Activated CD8-positive, alpha-beta memory T cell treated with anti-CD3 and anti-CD28 coated beads for 1 hour (primary cell): ENCODE measurements at places on chromosomes 1 and 21.

- no peak for DNase-seq
These were observed 39.1 kb upstream of the NHLH2 start for GRCh38 chr1:115879977-115880376.

- no peak for DNase-seq
These were observed 6.0 kb downstream of the S100B start for GRCh38 chr21:46598581-46599572.

GRCh38 chr1:38587766-38588165, 271.8 kb downstream of the RRAGC start:
- no peak for DNase-seq

GRCh38 chr1:192805832-192806323, 3.0 kb upstream of the RGS2 start:
- DNase-seq = no peak

DNA sequence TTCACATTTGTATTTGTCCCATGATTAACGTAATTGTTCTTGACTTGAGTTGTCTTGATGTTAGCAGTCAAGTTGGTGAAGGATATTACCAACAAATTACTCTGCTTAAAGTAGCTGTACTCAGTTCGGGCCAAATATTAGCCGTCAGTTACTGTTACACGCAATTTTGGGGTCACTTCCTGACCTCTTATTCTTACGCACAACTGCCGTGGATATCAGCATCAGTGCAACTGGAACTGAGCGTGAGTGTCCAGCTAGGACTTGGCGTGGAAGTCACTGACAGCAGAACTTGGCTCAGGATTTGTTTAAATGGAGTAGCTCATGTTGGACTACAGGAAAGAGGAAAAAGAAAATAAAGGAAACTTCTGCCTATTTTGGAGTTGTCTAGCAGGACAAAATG, 56.4 kb downstream of the ADAMTS1 start:
- no peak for DNase-seq

GRCh38 chr1:89754518-89754917, 66.3 kb upstream of the LRRC8D start:
- no peak for DNase-seq

- DNase-seq = no peak
These were observed 32.2 kb downstream of the EVI5 start for GRCh38 chr1:92752719-92753118.

DNA sequence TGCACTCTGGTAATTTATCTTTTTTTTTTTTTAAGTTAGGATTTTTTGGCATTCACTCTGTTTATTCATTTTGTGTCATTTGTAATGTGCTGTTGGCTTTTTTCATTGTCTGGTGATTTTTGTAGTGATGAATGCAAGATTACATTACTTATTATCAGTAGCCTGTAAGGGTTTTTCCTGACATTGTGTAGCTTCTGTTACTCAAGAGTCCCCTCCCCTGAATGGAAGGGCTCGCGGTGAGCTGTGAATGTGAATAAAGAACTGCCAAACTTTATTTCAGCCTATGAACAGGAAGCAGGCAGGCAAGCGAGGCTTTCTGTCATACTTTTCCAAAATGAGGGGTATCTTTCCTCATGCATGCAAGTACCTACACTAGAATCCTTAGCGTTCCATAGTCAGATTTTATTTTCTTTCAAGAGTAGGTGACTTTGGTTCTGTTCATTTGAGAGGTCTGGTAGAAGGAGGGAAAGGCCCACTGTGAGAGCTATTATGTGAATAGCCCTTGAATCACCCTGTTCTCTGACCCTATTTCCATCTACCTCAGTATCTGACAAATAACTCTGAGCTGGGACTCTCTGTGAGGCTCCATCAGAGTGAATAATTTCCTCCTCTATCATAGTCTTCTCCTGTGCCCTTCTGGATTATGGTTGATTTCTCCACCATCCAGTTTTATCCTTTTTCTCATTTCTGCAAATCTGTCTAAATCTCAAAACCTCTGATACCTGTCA, 114.0 kb downstream of the CD247 start:
- DNase-seq = no peak

DNA sequence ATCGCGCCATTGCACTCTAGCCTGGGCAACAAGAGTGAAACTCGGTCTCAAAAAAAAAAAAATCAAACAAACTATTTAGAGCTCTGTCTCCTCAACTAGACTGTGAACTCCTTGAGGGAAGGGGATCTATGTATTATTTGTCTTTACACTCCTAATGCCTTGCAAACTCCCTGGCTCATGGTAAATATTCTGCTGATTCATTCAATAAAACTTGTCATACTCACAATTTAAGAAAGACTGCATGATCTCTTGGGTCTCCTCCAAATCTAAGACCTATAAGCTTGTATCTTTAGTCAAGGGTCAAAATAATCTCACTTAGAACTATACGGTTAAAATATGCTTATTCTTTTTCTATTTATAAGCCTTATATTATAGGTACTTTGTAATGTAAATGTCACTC, 90.3 kb upstream of the NR5A2 start:
- no peak for DNase-seq

- no peak for DNase-seq
These were observed 1.0 kb upstream of the SYNJ1 start for GRCh38 chr21:32728848-32729247.

DNA sequence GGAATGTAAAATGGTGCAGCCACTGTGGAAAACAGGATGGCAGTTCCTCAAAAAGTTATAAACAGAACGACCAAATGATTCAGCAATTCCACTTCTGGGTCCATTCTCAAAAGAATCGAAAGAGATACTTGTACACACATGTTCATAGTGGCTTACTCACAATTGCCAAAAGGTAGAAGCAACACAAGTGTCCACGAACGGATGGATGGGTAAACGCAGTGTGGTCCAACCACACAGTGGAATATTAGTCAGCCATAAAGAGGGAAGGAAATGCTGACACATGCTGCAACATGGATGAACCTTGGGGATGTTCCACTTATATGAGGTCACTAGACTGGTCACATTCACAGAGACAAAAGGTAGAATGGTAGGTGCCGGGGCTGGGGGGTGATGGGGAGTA, 5.3 kb downstream of the KRTAP10-1 start:
- DNase-seq = no peak

GRCh38 chr1:56710646-56711045, 65.5 kb downstream of the PRKAA2 start:
- DNase-seq = no peak

DNA sequence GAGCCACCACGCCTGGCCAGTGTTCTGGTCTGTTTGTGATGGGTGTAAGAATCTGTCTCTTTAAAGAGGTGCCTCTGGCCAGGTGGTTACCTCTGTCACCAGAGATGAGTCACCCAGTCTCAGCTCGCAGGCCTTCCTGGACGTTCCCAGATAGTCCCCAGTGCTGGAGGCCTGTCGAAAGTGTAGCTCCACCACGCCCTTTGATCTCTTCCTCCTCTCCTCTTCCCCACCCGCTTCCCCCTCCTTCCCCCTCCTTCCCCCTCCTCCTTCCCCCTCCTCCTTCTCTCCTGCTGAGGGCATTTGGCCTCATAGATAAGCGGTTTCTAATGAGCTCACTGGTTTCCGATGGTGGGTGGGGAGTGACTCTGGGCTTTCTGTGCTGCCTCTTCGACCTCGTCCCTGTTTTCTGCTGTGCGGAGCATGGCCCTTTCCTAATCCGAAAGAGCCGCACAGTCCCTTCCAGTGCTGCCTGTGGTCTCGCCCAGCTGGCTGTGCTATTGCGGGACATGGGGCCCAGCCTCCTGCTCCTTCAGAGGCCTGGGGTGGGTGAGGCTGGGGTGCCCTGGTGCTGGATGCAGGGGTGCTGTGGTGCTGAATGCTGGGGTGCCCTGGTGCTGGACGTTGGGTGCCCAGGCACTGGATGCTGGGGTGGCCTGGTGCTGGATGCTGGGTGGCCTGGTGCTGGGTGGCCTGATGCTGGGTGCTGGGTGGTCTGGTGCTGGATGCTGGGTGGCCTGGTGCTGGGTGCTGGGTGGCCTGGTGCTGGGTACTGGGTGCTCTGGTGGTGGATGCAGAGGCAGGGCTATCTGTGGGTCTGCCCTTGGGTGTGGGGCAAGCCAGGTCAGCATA, 19.2 kb downstream of the AGPAT3 start:
- no peak for DNase-seq

DNA sequence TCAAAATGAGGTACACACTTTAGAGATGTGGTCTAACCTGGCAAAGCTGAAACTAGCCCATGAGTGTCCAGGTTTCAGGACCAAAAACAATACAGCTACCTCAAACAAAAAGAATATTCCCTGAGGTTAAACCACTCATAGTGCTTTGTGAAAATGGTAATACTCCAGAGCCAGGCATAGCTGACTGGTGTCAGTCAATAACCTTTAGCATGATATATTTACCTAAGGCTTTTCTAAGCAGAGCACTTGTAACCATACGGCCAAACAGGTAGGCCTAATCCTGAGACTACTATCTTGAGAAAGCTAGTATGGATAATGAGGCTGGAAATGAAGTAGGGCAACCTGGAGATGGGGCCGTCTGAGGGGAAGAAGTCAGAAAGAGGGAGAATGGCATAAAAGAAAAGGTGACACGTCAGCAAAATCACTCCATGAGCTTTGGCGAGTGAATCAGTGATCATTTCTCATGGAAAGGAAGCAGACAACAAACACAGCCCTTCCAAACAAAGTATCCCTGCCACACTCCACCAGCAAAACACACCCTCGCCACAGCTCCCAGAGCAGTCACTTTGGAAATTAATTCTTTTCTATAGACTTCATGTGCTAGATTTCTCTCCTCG, 1.7 kb upstream of the LRRC52 start:
- DNase-seq = no peak

DNA sequence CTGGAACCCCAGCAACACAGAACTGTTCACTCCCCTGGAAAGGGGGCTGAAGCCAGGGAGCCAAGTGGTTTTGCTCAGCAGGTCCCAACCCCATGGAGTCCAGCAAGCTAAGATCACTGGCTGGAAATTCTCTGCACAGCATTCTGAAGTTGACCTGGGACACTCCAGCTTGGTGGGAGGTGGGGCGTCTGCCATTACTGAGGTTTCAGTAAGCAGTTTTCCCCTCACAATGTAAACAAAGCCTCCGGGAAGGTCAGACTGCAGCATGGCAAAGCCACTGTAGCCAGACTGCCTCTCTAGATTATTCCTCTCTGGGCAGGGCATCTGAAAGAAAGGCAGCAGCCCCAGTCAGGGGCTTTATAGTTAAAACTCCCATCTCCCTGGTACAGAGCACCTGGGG, 59.7 kb downstream of the INKA2 start:
- DNase-seq = no peak

- DNase-seq = no peak
These were observed 147.9 kb upstream of the RGS18 start for GRCh38 chr1:192010406-192010805.

- no peak for DNase-seq
These were observed 35.7 kb downstream of the NRIP1 start for GRCh38 chr21:15029077-15029476.

- no peak for DNase-seq
These were observed 52.0 kb upstream of the RPL11 start for GRCh38 chr1:23639460-23640095.

DNA sequence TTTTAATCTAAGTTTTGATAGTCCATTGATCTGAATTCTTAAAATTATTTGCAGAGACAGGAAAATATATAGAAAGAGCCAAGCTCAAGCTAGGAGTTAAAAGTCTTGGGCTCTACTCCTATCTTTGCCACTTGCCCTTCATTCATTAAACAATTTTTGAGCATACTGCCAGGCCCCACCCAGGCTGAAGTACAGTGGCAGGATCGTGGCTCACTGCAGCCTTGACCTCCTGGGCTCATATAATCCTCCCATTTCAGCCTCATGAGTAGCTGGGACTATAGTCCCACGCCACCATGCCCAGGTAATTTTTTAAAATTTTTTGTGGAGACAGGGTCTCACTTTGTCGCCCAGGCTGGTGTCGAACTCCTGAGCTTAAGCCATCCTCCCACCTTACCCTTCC, 8.2 kb downstream of the TRMT13 start:
- no peak for DNase-seq

DNA sequence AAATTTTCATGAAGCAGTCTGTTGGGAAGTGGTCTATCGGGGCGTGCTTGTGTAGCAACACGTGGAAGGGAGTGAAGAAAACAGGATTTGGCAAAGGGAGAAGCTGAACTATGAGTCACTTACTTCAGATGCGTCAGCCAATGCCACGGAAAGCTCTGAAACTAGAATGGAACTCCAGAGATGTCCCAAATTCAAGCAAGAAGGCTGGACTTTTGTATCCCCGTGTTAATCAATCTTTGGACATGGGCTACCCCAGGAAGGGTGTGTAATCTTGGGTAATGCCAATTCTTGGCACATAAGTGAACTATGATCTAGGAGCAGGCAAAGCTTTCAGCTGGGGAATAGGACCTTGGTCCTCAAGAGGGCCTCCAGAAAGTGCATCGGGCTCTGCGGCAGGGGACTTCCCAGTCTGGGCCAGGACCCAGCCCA, 102.6 kb downstream of the ADSS2 start:
- no peak for DNase-seq

GRCh38 chr1:189669846-189670245, 807.8 kb downstream of the BRINP3 start:
- no peak for DNase-seq

DNA sequence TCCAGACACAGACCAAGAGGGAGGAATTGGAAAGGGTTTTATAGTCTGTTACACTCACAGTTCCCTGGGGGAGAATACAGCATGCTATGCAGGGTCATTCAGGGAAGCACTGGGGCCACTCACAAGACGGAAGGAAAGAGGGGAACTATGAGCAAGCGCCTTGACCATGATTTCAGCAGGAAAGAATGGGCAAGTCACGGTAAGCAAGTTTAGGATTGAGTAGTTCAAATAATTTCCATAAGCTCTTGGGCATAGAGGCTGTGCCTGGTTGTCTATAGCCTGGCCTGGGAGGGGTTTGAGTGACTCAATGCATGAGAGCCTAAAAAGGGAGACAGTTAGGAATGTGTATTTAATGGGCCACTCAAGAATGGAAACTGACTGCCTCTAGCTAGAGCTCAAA, 176.7 kb downstream of the TTLL7 start:
- DNase-seq = no peak

DNA sequence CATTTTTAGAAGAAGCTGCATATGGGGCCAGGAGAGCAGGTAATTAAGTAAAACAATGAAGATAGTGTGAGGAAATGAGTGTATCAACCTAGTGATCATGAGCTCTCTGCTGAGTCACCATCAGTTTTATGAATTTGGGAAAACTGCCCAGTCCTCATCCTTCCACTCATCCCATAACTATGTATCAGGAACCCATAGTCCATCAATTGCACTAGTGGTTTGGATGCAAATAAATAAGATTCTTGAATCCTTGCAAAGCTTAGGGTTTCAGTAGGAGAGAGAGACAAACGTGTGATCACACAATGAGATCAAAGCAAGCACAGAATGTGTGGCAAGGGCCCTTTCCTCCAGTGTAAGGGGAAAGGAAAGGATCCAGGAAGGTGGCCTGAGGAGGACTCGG, 145.6 kb downstream of the ZZZ3 start:
- DNase-seq = no peak
